ENCODE measurements at places on chromosomes 12 and 14.

- no peak for DNase-seq
Measured at GRCh38 chr12:56990648-56991318, 15.6 kb downstream of the ZBTB39 start.

GRCh38 chr12:27807063-27807703 is 27.1 kb upstream of the MANSC4 start:
- no peak for DNase-seq

DNA sequence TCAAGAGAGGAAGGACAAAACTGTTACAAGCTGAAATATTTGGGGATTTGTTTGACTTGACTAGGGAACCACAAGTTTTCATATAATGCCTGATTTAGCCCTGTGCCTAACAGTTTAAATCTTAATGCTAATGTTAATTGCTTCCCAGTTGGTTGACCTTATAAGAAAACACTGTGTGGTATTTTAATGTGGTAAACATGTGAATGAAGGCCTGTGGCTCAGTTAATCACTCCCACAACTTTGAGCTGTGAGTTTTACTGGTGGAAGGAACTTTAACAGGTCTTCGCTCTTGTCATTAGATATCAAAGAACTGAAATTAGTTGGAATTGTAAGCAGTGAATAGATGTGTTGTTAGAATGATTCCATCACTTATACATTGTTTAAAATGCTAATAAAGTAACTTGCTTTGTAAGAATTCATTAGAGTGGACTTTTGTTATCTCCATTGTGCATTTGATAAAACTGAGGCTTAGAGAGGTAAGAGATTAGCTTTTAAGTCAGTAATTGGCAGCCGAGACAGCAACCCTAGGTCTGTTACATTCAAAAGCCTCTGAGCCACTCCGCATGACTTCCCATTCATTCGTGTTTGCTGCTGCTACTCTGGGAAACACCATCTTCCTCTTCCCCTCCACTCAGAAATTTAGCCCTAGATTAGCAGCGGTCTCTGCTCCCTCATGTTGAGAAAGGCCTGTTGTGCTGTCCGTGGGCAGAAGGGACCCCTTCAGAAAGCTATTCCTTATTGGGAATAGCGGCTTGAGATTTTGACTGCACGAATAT is 1.0 kb upstream of the TBK1 start:
- DNase-seq: no peak

- DNase-seq: no peak
Measured at GRCh38 chr12:107329569-107330324, 236.4 kb upstream of the CRY1 start.

DNA sequence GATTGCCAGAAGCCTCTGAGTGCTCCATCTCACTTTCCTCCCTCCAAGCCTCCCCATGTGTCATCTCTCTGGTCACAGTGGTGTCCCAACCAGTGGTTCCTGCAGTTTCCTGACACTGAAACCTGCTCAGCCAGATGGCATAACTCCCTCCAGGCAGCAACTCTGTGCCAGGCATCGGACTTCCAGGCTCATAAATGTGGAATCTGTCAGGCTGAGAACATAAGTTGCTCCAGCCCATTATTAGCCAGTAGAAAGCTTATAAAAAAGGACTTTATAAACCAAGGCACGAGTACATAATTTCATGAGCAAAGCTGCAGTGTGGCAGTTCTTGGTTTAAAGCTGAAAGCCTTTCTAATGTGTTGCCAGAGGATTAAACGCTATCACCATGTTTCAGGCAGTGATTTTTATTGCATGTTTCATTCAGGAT is 194.3 kb downstream of the DACT1 start:
- DNase-seq: no peak

DNA sequence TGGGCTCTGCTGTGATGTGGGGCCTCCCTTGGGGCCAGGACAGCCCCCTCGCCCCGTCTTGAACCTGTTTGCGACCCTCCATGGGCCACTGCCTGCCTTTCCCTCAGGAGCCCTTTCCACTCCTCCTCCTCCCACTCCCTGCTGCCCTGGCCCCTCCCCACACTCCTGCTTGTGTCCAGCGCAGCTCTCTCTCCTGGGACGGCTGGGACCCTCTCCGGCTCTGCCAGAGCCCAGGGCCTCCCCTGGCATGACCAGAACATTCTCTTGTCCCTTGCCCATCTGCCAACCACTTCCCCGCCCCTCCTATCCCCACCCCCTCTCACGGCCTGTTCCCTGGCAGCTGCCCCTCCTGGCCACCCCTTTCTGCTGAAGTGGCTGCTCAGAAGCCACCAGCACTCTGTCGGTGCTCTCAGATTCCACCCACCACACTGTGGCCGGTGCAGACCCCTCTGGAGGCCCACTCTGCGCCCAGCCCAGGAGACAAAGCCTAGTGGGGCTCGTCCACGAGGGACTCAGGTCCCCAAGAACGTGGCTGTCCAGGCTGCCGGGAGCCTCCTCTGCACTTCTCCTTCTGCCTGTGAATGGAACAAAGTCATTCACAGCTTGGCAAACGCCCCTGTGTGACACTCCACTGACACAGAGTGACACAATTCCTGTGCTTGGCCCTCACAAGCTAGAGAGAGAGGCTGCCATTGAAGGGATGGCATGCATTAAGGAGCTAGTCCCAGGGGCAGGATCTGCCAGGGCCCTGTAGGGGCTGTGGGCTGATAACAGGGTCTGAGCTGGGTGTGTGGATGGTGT is 1.4 kb downstream of the ASPG start:
- DNase-seq: no peak

DNA sequence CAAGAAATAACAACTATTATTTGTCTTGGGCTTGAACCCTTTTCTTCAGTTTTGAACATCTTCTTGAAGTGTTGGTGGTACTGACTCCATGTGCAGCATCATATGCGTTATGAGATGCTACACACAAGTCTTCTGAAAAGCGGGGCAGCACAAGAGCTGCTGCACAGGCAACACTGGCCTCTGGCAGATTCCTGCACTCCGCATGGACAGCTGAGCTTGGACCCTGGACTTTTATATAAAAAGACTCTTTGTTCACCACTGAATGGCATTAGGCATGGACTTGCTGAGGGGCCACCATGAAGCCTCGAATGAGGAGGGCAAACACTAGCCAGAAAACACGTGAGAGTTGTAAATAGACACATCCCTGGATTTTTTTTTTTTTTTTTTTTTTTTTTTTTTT is 210.8 kb upstream of the NPAS3 start:
- DNase-seq: no peak

GRCh38 chr12:108204117-108204987 is 75.3 kb downstream of the WSCD2 start:
- no peak for DNase-seq

DNA sequence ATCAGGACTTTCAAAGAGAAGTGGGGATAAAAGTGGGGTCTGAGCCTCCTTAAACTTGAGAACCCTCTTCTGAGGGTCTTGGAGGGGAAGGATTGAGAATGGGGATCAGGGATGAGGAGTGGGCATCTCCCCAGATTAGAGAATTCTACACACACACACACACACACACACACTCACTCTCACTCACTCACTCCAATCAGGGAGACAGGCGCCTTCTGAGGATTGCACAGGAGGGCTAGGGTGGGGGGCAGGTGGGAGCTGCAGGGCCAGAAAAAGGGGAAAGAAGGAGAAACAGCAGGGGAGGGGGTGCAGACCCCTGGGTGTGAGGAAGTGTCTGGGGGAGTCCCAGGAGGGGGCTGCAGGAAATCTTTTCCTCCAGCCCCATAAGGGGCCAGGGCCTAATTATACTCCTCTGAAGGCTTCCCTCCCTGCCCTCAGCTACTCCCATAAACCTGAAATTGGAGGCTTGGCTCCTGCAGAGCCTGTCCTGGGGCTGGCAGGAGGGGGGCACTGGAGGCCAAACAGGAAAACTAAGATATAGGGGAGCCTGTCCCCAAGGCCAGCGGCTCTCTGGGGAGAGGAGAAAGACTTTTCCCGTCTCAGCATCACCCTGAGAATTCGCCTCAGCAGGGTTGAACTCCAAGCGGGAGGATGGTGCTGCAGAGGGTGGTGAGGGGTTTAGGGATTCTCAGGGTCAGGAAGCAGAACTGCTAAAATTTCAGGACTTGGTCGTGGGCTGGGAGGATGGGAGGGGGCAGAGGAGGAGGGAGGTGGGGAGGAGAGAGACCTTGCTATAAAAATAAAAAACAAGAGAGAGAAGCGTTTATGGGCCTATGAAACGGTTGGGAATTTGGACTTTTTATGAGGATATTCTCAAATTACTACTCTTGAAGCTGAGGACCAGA is 1.6 kb downstream of the HOXC9 start:
- DNase-seq: no peak

GRCh38 chr14:92263681-92264080 is 59.3 kb upstream of the SLC24A4 start:
- no peak for DNase-seq

DNA sequence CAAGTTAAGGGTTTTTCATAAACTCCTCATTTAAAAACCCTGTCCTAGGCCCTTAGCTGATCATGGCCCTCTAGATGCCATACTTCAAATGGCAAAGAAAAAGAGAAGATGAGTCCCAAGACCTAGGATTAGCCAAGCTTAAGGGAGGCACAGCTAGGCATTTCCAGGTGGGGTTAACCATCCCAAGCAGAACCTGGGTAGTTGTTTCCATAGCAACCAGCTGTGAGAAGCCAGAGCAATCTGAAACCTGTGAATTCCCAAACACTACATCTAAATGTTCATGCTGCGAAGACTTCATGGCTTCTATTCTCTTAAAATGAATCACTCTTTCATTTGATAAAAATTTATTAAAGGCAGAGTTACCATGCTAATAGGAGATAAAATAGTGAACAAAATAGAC is 372.9 kb downstream of the C12orf50 start:
- no peak for DNase-seq

- DNase-seq: no peak
Measured at GRCh38 chr14:90512329-90512991, 115.6 kb downstream of the CALM1 start.

GRCh38 chr12:18482601-18483120 is 221.3 kb downstream of the PIK3C2G start:
- DNase-seq: no peak

- no peak for DNase-seq
Measured at GRCh38 chr14:96098309-96098998, 59.3 kb downstream of the C14orf132 start.

GRCh38 chr14:22882529-22883172 is 371 bp upstream of the REM2 start:
- DNase-seq: no peak

GRCh38 chr12:13504074-13504473 is 307.5 kb downstream of the EMP1 start:
- no peak for DNase-seq

DNA sequence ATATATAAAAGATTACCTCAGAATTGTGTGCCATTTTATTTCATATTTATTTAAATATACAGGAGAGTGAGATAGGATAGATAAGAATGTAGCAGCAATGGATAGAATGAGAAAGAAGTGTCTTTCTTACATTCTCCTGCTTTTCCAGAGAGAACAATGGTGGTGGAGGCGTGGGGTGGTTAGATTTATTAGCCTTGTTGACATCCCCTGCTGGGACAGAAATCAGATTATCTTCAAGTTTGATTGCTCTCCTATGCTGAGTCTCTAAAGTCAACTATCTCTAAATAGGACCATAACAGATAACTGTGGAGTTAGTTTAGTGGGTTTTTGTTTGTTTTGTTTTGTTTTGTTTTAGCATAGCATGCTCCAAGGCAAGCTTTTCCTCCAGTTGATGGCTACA is 397.6 kb downstream of the LRFN5 start:
- no peak for DNase-seq

DNA sequence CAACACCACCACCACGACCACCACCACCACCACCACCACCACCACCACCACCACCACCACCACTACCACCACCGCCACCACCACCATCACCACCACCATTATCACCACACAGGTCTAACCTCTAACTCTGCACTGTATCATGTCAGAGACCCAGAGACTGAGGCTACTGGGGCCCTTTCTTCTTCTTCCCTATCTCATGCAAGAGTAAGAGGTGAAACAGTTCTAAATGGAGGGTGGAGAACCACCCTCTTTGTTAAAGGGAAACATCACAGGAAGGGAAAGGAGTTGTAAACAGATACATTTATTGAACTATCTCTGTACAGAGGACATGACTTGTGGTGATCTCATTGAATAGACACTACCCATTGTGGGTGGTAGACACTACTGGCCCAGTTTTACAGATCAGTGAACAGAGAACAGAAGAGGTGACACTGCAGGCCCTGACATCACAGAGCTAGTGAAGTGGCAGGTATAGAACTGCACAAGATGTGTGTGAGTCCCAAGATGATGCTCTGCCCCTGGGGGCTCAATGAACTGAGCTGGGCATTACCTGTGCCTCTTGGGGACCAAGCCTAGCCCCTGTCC is 91.6 kb downstream of the FOXN3 start:
- DNase-seq: no peak

DNA sequence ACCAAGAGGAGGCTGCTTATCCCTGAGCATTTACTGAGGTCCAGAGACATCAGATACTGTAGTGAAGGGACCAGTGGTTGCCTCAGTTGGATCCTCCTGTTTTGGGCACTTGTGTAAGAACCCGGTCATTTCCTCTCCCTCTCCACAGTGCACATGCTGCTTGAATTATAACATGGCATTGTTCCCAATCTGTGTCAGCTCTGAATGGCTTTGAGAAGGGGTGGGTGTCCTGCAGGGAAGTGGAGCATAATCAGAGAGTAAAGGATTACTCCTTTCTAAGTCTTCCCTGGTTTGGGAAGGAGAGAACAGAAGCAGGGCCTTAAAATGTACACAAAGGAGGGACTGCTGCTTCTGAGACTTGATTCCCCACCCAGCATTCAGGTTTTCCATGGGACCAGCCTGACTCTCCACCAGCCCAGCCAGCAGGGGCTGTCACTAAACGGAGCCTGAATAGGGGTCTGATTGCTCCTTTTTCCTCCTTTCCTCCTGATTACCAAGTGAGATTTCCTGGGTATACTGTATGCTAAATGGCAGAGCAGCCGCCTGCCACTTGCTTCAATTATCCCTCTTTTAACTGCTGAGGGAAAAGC is 78.4 kb downstream of the NRXN3 start:
- DNase-seq: no peak

DNA sequence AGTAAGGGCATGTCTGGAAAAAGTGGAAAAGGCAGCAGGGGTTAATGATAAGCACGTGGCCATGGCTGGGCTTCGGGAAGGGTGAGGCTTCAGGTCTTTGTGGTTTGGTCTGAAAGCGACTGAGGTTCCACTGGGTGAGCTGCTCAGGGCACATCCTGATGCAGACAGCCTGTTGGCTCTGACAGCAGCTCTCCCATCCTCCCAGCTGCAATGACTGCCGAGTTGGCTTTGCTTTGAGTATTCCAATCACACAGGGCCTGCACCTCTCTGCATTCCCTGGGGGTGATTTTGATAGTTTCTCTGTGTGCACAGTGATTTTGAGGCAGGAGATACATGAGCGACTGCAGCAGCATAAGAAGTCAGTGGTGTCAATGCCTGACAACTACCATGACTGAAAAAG is 390.7 kb downstream of the APAF1 start:
- no peak for DNase-seq

DNA sequence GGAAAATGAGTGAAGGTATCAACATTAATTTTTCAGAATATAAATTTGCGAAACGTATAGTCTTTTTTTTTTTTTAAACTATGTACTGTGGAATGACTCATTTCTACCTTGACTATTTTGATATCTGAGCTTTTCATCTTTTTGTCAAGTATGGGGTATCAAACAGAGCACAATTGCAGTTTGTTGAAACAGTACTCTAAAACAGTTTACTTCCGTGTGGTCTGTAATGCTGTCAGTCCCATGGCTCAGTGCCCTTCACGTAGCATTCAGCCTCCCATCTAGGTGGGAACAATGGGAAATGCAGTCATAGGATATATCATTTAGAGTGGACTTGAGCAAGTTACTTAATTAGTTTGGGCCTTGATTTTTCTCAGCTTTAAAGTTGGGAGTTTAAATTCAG is 139.5 kb downstream of the ERC1 start:
- no peak for DNase-seq

- no peak for DNase-seq
Measured at GRCh38 chr14:82837611-82838140, 1304.0 kb upstream of the SEL1L start.
